Stimulated activated CD4-positive, alpha-beta T cell treated with anti-CD3 and anti-CD28 coated beads, Interleukin-15, amount 100 ng/mL, for 24 hours (primary cell): ENCODE measurements at places on chromosomes 16 and 17.

- DNase-seq: peak; percentile 67
Observed at GRCh38 chr16:87877942-87878507, 8.7 kb upstream of the SLC7A5 start.

GRCh38 chr16:49782405-49782804, 73.5 kb downstream of the ZNF423 start:
- DNase-seq: no peak

- no peak for DNase-seq
Observed at GRCh38 chr17:56771563-56771962, 62.2 kb downstream of the C17orf67 start.

GRCh38 chr17:2735896-2736295, 13.6 kb downstream of the CCDC92B start:
- DNase-seq: no peak

DNA sequence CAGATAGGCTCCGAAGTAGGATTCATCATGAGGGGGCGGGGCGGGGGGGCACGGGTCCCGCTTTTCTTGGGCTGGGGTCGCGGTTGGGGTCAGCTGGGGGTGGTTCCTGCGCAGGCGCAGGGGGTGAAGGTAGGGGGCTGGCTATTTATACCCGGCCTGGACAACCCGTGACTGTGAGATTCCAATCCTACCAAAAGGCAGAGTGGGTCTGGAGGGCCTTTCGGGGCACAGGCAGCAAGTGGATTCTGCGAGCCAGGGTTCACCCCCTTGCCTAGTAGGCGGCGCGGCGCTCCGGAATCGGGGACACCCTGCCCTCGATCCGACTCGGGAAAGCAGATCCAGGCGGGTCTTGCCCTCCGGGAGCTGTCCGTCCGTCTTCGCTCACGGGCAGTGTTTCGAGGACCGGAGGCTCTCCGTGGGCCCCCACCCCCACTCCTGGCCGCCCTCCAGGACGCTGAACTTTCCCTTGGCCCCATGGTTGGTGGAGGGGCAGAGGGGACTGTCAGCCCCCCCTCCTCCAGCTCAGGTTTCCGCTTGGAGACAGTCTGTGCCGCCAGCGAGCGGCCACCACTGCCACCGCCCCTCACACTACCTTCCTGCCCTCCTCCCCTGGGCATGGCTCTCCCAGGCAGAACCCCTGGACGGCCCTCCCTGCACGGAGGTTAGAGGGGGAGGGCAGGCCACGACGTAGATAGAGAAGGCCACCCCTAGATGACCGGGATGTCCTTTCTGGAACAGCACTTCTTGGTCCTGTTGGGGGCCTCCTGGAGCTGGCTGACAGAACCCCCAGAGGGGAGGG, 634 bp downstream of the SLC2A4 start:
- peak; percentile 19 for DNase-seq
